ENCODE measurements at places on chromosomes 6 and 20.
A peak's percentile ranks its signal among the peaks of the same experiment; 100 is the strongest.

GRCh38 chr20:57309544-57310115 lies 20.0 kb upstream of the SPO11 start:
- DNase-seq = no peak

DNA sequence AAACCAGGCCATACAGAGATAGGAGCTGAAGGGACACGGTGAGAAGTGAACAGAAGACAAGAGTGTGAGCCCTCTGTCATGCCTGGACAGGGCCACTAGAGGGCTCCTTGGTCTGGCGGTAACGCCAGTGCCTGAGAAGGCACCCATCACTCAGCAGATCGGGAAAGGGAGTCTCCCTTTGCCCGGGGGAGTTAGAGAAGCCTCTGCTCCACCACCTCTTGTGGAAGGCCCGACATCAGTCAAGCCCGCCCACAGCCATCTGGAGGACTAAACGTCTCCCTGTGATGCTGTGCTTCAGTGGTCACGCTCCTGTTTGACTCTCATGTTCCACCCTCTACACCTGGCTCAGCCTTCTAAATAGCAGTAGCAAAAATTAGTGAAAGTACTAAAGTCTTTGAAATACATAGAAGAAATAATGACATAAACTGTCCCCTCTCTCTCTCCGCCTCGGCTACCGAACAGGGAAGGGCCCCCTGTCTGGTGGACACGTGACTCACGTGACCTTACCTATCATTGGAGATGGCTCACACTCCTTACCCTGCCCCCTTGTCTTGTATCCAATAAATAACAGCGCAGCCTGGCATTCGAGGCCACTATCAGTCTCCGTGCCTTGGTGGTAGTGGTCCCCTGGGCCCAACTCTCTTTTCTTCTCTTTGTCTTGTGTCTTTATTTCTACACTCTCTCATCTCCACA lies 66.7 kb downstream of the RPP21 start:
- DNase-seq = peak; percentile 39

DNA sequence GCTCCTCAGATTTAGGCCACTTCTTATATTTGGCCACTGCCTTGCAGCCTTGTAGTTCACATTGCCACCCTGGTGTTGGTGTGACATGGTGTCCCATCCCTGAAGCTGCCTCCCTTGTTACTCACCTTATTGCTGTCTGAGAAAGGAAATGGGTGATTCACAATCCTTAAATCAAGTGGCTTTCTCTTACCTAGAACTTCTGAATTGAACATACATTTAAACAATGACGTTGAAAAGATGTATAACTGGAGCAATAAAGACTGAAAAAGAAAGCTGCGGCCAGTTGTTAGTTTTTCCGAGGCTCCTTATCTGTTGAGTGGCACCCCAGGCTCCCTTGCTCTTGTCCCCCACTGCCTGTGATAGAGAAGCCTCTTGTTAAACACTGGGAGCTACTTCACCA lies 28.8 kb upstream of the GNRH2 start:
- no peak for DNase-seq

- DNase-seq = no peak
These were observed 1.5 kb upstream of the ADGRG6 start for GRCh38 chr6:142300302-142300701.

GRCh38 chr6:32047084-32047478 lies 8.9 kb downstream of the CYP21A2 start:
- no peak for DNase-seq

DNA sequence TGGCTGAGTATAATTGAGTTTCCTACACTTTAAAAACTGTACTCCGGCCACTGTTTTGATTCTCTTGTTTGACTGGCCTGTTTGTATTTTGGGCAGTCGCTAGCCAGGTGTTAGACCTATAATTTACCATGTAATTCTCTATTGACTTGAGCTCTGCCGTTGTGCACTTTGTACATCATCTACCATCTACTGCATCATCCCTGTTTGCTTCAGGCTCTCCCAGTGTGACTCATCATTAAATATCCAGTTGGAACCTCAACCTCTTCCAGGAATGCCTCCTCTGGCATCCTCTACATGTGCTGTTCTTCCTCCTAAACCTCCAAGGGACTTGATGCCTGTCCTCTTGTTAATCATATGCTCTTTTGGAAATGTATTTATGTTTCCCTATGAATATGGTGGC lies 72.3 kb downstream of the FARS2 start:
- no peak for DNase-seq

- DNase-seq = peak; percentile 10
These were observed 12.9 kb upstream of the ZNF343 start for GRCh38 chr20:2521369-2522305.

DNA sequence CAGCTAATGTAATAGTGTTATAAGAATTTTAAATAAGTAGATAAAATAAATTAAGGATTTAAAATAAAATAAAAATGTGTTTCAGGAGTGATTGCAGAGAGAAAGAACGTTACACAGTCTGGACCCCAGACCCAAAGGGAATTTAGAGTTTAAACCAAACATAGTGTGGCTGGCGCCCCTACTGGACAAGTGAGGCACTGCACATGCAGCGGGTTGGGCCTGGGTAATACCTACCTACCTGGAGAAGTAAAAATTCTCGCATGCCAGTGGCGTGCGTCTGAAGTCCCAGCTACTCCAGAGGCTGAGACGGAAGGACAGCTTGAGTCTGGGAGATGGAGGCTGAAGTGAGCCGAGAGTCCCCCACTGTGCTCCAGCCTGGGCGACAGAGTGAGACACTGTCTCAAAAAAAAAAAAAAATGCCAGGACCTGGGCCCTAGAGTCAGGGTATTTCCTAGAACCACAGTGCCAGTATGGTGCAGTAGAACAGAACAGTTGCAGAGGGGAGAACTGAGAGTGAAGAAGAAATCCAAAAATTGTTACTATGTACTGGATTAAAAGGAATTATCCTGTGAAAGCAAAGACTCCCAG lies 71.4 kb upstream of the TCF21 start:
- DNase-seq = peak; percentile 26

DNA sequence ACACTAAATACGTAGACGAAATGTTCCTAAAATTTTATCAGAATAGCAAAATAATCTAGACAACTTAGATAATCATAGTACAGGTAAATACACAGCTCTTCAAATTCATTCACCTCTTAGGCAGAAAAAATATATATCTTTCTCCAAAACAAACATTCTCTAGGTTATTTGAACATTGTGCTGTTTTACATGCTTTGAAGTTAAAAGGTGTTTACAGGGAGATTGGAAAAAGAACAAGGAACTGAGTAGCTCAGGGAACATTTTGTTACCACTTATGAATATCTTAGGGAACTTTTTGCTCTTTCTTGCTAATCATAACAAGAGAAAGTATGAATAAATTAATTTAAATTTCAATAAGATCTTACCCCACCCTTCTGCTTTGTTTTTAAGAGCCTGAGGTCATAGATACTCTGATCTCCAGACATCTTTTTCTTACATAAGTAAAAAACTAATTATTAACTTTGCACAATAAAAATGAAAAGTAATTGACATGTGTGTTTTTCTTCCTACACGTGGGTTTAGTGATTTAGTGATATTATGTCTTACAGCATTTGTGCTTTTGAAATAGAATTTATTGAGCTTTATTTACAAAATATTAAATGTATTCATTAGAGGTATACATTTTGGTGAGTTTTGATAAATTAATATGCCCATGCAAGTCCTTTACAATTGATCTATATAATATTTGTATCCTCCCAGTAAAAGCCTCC lies 1141.4 kb upstream of the EYS start:
- no peak for DNase-seq

GRCh38 chr6:146889303-146889702 lies 290.5 kb downstream of the ADGB start:
- DNase-seq = no peak

GRCh38 chr6:85544776-85545175 lies 48.9 kb downstream of the SNX14 start:
- DNase-seq = no peak

- DNase-seq = no peak
These were observed 38.2 kb downstream of the ZNF341 start for GRCh38 chr20:33770005-33770404.

GRCh38 chr6:25028328-25028727 lies 92.6 kb upstream of the RIPOR2 start:
- no peak for DNase-seq

DNA sequence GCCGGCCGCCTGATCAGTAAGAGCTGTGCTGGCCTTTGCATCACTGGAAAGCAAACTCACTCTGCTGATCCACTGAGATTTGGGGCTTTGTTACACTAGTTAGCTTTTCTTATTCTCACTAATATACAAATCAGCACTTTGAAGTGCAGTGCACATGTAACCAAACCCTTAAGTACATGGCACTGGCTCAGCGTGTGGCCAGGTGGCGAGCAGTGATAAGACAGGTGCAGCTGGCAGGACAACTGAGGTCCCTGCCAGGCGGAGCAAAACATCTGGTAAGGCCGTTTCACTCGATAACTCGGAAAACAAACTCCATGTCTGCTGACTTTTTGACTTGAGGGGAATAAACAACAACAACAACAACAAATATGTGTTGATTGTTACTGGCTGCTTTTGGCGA lies 11.0 kb downstream of the GFRA4 start:
- no peak for DNase-seq

- DNase-seq = no peak
These were observed 101.0 kb upstream of the CHD6 start for GRCh38 chr20:41719151-41719550.

DNA sequence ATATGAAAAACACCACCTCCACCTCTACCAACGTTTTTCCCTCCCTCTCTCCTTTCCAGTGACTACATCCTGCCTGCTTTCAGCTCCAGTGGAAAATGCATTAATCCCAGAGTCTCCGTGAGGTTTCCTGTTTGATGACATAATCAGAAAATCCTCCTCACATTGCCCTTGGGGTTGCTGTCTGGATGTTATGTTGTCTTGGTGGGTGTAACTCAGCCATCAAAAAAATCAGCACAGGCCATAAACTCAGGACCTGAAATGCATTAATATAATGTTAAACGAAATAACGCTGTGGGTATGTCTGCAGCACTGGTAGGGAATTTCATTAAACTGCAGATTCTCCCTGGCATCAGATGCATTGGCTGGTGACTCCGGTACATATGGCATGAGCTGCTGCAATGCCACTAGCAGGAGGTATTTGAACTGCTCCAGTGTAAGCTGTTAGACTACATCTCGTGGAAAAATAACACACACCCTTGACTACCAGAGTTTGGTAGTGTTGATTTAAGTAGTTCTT lies 297.8 kb downstream of the PRL start:
- peak; percentile 19 for DNase-seq

DNA sequence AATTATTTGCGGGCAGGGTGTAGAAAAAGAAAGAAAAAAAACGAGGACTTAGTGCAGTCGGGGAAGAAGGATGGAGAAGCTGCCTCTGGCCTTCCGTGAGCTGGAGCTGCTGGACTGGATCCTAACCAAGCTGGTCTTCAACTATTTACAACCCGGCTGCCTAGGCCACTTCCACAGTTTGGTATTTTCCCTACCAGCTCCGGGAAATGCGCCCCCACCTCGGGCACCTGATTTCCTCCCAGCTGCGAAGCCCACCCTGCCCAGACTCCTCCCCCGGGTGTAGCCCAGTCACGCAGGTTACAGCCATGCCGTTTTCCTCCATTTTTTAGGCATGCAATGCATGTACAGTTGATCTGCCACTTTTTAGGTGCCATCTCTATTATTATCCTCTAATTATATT lies 21.2 kb downstream of the THEMIS start:
- no peak for DNase-seq

GRCh38 chr6:26249957-26250697 lies 114.9 kb upstream of the BTN3A2 start:
- peak; percentile 85 for DNase-seq

DNA sequence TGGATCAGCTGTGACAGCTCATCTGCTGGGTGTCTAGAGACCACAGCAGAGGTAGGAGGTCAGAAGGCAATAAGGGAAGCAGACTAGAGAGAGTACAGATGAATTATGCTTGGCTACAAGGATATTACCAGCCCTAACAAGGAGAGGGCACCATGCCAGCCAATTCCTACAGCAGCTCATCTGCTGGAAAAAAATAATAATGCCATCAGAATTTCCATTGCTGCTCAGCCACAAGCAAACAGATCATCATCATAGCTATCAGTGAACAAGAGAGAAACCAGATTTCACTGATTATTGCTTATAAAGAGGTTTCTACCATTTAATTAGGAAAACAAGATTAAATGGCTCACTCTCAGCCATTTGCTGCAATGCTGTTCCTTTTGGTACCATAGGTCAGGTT lies 66.5 kb downstream of the PSMG4 start:
- no peak for DNase-seq

DNA sequence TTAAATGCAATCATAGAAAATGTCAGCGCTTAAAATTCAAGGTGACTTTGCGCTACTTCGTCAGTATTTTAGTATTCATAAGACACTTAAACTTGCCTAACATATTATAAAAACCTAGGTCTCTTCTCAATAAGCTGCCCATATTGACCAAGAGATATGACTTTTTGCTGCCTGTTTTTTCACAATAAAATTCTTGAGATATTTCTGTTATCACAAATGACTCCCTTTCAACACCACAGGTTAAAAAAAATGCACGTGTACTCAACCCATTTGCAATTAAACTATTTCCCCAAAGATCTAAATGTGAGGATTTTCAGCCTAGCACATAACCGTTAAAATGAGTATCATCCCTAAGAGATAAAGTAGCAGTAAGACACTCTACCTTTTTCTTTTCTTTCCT lies 10.7 kb downstream of the ATXN1 start:
- DNase-seq = no peak

Data from ACHN (cell line).